ENCODE measurements at places on chromosomes 1 and 21. TPM values are rescaled to one million over a fixed set of nuclear protein-coding genes. Genes with fewer than 3 reads are reported as not detected.

The OPRD1 gene
- total RNA-seq: not detected

DNA sequence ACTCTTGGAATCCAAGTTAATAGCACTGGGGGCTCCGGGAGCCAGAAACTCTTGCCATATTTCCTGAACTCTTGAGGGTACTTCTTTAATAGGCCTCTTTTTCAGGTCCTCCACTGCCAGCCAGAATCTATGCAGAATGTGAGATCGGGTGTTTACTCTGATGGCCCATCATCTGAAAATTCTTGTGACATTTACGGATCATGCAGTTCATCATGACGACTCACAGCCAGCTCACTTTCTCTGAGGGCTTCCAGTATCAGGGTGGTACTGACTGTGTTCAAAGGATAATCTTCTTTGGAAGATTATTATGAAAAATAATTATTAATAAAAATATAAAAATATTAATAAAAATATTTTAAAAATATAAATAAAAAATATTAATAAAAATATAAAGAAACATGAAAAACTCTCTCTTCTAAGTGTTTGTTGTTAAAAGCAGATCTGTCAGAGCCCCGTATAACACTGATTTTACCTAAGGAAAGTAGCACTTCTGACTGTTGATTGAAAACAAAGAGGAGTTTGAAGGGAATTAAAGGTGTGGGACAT is 194.3 kb upstream of the GREM2 start:
- DNase-seq: no peak

DNA sequence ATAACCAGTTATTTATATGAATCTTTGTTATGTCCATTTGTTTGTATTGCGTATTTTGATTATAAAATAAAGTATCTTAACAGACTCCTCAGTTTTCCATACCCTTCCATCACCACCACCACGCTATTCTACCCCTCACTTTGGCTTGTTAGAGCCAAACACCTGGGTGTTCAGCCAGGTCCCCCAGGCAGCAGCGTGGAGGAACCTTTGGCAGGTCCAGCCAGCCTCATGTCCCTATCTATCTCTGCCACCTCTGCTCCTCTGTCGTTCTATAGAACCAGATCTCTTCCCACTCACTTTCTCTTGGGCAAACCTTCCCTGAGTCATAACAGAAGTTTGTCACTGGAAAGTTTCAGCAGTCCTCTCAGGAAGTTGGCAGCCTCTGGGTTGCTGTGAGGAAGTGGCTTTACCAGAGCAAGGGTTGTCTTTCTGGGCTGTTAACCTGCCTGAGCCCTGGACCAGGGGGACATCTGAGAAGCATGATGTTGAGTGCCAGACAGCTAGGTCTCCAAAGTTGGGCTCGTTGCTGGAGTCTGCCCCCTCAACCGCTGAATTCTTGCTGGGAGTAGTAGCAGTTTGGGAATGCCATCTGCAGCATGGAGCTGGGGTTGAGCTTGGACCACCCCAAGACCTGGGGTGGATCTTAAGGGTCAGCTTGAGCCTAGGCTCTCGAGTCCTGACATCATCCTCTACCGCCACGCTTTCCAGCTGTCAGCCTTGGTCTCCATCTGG is 996 bp upstream of the SH3BGRL3 start:
- DNase-seq: no peak

The VAV3 gene
- 7.2 TPM for total RNA-seq

GRCh38 chr1:61341426-61341825 is 259.1 kb downstream of the NFIA start:
- DNase-seq: no peak

DNA sequence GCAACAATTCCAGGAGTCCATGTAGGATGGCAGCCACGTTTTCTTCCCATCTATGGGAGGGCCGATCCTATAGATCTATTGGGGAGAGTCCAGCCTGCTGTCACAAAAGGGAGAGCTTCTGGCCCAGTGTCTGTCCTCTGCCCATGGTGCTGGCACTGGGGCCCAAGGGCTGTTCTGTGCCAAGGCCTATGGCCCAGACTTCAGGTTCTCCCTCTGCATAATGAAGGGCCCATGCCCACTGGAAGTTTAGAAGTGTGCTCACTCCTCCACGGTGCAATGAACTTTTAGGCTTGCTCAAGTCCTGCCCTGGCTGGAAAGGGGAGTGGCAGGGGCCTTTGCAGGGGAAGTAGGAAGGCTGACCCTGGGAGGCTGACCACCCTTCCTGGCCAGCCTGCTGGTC is 44.1 kb upstream of the ATP2B4 start:
- no peak for DNase-seq

- peak; percentile 10 for DNase-seq
Observed at GRCh38 chr1:216502528-216503162, 79.4 kb upstream of the USH2A start.

GRCh38 chr1:228527596-228527995 is 40.4 kb downstream of the RNF187 start:
- no peak for DNase-seq

The STUM gene
- total RNA-seq: 0.51 TPM

GRCh38 chr1:236945002-236945401 is 59.2 kb downstream of the MT1HL1 start:
- DNase-seq: no peak

GRCh38 chr1:229156872-229157271 is 114.0 kb upstream of the RAB4A start:
- peak; percentile 57 for DNase-seq

DNA sequence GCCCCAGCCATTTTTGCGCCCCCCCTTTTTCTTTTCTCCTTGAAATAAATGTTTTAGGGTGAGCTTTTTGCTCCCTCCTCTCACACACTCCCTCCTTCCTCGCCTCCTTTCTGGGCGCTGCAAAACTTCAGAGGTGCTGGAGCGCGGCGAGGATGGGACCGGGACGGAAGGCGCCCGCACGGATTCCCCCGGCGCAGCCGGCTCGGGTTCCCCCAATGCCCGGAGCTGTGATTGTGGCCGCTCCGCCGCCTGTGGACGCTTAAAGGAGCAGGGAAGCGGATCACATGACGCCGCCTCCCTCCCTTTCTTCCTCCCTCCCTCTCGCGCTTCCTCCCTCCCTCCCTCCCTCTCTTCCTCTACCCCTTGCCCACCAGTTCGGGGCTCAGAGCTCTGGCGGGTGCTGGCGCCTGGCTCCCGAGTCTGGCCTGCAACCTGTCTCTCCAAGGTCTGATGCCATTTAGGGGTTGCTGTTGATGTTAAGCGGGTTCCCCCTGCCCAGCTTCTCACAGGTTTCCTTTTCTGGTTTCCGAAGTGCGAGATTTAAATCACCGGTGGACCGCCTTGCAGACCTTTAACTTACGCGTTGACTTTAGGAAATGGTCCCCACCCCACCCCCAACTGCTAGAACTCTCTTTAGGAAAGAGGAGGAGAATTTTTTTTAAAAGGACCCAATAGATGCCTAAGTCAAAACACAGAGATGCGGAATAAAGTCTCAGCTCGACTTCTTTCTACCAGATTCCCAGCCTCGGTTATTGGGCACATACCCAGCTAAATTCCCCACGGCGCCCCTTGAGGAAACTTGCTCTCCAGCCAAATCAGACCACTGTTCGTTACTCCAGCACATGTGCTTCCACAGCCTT is at the start of gene WLS:
WLS (minus strand) TSS at position 235 of the 860 bp plus-strand sequence; CDS start at position 11, 224 bp downstream.
- peak; percentile 89 for DNase-seq

DNA sequence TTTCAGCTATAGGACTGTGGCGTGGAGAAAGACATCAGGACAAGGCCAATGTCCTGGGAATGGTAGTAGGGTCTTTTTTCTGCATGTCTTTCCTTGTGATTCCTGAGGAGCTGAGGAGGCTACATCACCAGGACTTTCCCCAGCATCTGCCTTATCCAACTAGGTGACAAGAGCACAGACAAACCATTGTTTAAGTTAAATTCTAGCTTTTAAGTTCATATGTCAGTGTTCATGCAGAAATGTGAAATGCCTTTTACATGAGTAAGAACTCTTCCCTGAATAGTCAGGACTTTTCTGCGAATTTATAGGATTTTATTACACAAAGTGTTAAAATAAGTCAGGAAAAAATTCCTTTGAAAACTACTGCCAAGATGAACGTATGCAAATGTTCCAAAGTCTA is 154.2 kb downstream of the PTGER3 start:
- no peak for DNase-seq

GRCh38 chr1:201694608-201695335 is 134.2 kb upstream of the IPO9 start:
- no peak for DNase-seq

GRCh38 chr1:196550731-196551130 is 57.5 kb downstream of the KCNT2 start:
- DNase-seq: no peak

GRCh38 chr21:26425576-26425975 is 147.5 kb downstream of the CYYR1 start:
- DNase-seq: no peak

DNA sequence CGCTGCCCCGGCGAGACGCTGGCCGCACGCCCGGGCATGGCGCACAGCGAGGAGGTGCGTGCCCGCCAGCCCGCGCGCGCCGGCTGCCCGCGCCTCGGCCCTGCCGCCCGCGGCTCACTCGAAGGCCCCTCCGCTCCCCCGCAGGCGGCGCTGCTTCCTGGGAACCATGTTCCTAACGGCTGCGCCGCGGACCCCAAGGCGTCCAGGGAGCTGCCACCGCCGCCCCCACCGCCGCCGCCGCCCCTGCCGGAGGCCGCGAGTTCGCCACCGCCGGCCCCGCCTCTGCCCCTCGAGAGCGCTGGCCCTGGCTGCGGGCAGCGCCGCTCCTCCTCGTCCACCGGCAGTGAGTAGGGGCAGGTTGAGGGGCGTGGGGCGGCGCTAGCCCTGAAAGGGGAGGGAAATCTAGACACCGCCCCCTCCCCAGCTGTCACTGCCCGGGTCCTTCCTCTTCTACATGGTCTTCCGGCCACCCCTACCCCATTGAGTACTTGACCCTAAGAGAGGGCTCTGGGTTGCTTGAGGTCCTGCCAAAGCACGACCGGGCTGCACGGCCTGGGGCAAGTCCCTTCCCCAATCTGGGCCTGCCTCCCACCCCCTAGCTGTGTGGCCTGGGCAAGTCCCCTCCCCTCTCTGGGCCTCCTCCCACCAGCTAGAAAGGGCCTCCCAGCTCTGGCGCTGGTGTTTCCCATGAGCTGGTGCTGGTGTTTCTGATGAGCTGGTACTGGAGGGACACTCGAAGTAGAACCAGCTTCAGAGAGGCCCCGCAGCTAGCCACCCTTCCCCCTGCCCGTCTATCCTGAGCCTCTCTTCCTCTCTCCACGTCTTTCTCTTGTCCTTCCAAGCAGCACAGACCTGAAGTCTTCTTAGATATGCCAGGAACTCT is 17.0 kb downstream of the TNFRSF25 start:
- DNase-seq: peak; percentile 50

GRCh38 chr1:33365560-33365997 is 44.7 kb upstream of the A3GALT2 start:
- peak; percentile 49 for DNase-seq

The ARHGAP29 gene
- 144 TPM for total RNA-seq

GRCh38 chr1:158203693-158204457 is 23.2 kb downstream of the CD1D start:
- DNase-seq: peak; percentile 84

All from lung (tissue), 17 donors.